ENCODE measurements at places on chromosomes 2 and 18.

DNA sequence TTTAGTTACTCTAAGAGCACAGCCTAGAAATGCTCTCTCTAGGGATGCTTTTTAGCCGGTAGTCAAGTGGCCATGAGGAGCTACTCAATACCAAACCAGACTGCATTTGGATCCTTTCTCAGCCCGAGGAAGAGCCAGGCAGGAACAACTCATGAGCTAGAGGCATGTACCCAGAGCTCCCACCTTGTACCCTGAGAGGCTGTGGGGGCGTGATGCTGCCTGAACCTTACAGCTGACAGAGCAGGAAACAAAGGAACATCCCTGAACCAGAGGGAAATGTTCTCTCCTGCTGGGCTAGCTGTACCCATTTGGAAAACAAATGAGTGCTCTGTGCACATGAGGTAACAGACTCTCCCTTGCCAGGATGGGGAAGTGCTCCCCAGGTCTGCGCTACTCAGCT is 131.6 kb downstream of the OSR1 start:
- no peak for DNase-seq

GRCh38 chr2:233546101-233546500 is 20.5 kb downstream of the USP40 start:
- DNase-seq = no peak

GRCh38 chr2:216057688-216058193 is 23.9 kb downstream of the PECR start:
- DNase-seq = no peak

DNA sequence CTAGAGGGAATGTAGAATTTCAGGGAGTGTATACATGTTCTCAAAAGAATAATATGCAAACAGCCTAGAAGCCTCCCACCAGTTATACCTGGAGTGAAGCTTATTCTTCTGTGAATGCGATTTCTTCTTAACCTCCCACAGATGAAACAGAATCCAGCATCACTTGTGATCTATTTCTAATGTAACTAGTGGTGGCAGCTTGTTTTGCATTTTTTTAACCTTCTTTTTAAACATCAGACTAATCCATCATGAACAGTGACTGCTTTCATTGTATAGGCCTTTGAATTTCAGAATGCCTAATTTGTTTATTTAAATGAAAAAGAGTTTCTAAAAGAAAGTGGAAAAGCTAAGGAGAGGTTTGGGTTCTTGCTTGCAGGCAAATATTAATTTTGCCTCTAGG is 85.7 kb upstream of the EPHA4 start:
- no peak for DNase-seq

- DNase-seq = no peak
Observed at GRCh38 chr2:215981115-215981514, 32.2 kb downstream of the MREG start.

GRCh38 chr18:10454681-10455557 is 484 bp downstream of the APCDD1 start:
- DNase-seq = no peak

DNA sequence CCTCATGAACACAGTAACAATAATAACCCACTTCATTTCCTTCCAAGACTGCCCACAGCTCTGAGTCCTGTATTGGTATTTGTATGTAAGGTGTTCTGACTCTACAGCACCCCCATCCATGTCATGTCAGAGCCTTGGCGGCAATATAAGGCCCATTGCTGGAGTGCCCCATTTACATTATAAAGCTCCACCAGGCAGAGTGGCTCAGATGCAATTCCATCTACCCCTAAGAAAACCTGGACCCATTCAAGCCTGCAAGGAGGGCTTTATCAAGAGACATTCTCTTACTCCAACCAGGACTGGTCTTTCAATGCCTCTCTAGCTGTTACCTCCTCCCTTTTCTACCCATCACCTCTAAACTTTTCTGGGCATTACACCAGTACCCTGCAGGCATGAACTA is 101.6 kb downstream of the ANTXR1 start:
- no peak for DNase-seq

GRCh38 chr2:173264603-173265366 is 89.9 kb upstream of the CDCA7 start:
- peak; percentile 15 for DNase-seq

DNA sequence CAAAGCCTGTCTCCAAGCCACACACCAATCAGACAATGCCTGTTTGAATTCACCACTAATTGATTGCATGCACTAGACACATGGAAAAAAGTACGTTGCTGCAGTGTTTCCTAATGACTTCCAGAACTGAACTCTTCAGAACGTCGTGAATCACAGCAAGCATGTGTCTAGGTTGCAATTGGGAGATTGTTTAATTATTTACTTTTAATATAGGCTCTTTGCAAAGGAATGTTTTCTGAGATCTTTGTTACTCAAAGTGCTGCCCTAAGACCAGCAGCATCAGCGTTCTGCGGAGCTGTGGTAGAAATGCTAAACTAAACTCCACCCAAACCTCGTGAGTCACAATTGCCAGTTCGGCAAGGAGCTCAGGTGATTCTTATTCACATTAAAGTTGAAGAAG is 52.7 kb upstream of the CCDC68 start:
- DNase-seq = no peak

DNA sequence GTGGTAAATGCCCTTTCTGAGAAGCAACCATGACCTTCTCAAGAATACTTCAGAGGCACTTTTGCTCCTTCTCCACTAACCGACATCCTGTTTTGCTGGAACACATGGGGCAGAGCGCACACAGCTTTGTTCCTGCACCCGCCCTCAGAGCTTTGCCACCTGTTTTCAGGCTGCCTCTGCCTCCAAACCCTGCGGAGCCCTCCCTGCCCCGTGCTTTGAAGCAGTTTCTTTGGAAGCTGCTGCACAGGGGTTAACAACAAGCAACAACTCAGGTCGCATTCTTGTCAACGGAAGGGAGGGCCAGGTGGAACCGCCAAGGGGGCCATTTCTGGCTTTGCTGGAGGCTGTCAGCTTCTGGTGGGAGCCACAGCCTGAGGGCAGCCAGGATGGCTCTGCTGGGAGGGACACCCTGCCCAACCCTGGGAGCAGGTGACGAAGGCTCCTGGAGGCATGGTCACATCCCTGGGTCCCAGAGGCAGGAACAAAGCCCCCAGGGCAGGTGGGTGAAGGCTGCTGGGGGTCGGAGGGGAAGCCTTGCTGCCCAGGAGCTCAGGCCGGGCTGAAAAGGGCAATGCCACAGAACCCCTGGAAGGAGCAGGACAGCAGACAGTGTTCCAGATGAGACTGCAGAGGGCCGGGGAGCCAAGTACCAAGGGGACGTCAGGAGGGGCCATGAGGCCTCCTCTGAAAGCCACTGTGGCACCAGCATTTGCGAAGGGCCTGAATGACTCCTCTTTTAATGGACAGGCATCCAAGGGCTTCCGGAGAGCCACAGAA is 46.8 kb downstream of the MRPS5 start:
- peak; percentile 10 for DNase-seq

- DNase-seq = no peak
Observed at GRCh38 chr2:238875471-238876231, 27.8 kb downstream of the TWIST2 start.

- peak; percentile 8 for DNase-seq
Observed at GRCh38 chr18:12886498-12887126, 2.6 kb upstream of the PTPN2 start.

DNA sequence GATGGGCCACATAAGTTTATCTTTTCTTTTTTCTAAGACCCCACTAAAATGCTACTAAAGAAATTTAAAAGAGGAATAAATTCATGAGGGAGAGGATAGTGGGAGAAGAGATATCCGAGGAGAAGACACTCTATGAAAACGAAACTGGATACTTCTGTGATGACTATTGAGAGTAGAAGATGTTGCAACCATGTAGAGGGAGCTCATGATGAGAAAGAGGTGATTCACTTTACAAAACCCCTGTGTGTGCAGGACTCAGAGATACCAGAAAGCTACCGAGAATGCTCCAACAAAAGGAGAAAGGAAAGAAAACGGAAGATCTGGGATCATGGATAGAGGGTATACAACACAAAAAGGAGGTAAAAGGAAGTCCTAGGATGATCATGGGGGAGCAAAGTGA is 34.9 kb downstream of the SLC38A11 start:
- DNase-seq = peak; percentile 32

DNA sequence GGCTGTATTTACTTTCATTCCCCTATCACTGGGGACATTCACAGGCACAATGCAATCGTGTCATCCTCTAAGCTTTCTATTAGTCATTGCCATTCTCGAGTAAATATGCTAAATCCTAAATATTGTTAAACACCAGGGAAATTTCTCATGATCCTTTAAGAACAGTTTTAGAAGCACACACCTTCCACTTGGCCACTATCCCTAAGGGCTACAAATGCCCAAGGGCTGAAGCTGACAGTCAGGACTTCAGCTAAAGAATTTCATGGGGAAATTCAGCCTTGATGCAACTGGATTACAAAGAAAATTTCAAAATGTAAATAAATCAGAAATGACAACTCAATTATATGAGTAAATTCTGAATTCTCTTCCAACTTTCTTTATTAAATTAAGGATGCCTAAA is 163.1 kb upstream of the PID1 start:
- DNase-seq = no peak

DNA sequence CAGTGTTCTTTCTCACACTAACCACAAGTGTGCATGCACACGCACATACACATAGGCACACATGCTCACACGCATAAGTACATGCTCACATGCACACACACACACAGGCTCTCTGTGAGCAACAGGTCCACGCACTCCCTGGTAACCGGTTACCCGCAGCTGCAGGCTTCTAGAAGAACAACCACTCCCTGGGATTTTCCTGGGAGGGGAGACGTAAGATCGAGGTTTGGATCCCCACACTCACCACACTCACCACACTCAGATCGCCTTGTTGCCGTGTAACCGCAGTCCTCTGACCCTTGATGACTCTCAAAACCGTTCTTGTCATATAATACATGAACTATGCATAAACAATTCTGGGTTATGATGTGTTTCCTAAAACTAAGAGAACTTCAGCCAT is 42.2 kb downstream of the TTC32 start:
- DNase-seq = no peak

- DNase-seq = no peak
Observed at GRCh38 chr2:36177282-36177681, 178.3 kb upstream of the CRIM1 start.

DNA sequence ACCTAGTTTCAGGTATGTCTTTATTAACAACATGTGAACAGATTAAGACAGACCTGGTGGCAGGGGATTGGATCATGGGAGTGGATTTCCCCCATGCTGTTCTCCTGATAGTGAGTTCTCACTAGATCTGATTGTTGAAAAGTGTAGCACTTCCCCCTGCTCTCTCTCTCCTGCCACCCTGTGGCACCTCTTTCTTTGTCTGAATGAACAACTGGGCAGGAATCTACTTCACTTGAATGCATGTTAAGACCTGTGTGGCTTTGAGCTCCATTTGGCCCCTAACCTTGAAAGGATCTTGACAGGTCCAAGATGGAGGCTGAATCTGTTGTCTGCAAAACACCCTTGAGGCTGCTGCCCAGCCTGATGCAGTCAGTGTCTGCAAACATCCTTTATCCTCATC is 194.4 kb downstream of the RNF144A start:
- DNase-seq = peak; percentile 54

- DNase-seq = peak; percentile 11
Observed at GRCh38 chr2:40028792-40029488, 249.9 kb upstream of the THUMPD2 start.

DNA sequence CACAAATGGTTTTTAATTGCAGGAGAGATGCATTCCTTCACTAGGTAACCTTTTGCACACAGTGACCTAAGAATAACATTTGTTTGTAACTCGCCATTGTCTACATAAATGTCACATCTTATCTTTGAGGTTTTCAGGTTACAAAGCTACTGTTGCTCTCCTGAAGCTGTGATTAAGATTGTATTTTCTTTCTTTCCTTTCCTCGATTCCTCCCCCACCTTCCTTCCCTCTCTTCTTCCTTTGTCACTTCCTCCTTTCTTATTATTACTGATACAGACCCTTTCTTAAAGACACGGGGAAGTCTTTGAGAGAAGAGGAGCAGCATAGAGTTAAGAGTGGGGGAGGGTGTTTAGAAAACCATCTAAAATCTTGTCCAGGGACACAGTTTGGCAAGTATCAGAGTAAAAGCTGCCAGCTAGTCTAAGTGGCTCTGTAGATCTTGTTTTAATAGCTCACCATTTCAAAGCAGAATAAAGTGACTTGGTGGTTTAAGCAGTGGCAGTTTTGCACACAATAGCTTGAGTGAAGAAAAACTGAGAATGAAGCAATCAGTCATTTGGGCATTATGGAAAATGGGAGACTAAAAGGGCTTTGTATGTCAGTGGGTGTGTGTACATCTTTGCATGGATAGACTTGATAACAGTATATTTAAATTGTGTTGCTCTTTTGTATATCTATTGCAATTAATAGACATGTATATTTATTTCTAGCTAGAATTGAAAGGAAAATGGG is 10.9 kb downstream of the CERS6 start:
- no peak for DNase-seq

DNA sequence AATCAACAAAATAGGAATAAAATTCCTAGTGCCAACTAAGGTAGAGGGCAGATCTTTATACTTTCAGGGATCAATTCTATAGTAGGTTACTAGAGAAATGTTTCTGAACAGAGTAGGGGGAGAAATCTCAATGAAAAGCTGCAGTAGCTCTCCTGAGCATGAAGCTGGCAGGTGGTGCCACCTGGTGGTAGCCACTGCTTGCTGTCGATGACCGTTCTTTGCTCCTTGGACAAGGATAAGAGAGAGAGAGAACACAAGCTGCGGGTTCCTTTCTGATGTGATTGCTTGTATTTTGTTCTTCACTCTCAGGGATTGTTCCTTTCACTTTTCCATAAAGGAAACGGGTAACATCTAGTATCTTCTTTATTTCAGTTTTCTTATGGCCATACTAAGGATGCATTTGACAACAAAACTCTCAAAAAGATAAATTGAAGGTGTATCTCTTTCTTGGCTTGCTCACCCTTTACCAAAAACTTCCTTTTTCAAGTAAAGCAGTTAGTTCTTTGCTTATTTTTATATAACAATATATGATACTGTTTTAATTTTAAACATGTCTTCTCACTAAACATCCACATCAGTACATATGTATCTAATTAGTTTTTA is 18.6 kb upstream of the MRPL19 start:
- peak; percentile 70 for DNase-seq

DNA sequence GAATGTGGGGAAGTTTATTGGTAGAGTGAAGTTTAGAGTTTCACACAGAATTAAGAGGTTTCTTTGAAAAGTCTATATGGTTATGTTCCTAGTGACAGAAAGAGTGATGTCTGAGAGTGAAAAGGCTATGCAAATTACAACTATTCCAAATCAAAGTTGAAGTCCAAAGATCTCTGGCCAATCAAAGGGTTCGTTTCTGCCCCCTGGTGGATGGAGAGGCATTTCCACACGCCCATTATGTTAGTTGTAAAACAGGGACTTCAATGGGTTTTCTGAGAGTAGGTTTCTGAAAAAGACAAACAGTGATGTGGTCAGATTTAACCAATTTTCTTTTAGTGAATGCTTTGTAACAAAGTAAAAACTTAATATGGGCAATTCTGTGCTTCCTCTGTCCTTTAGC is 441.5 kb upstream of the POU3F3 start:
- peak; percentile 44 for DNase-seq

- DNase-seq = no peak
Observed at GRCh38 chr2:148640767-148641166, 3.8 kb upstream of the EPC2 start.

GRCh38 chr2:69208023-69208595 is 178.9 kb downstream of the GFPT1 start:
- no peak for DNase-seq

- DNase-seq = no peak
Observed at GRCh38 chr2:102187496-102188150, 800 bp downstream of the IL1RL2 start.

GRCh38 chr2:168208652-168209051 is 38.7 kb downstream of the STK39 start:
- no peak for DNase-seq

- DNase-seq = no peak
Observed at GRCh38 chr2:54897420-54898310, 152.6 kb downstream of the RTN4 start.

Data from NCI-H510A treated with DMSO at 0.1 percent for 48 hours (cell line).